Femur (tissue), 1 donor: ENCODE measurements at places on chromosomes 2 and 18.

- DNase-seq: no peak
Observed at GRCh38 chr2:113112871-113113270, 14.5 kb upstream of the IL1RN start.

- no peak for DNase-seq
Observed at GRCh38 chr2:28639836-28640235, 111.8 kb upstream of the PPP1CB start.

- peak; percentile 67 for DNase-seq
Observed at GRCh38 chr18:23134780-23135549, at the start of gene CABLES1. TSS of gene CABLES1 (plus strand) at chr18:23135485. CDS start at chr18:23135763, 278 bp downstream.

GRCh38 chr18:62200121-62200914 lies 13.3 kb downstream of the RELCH start:
- no peak for DNase-seq

DNA sequence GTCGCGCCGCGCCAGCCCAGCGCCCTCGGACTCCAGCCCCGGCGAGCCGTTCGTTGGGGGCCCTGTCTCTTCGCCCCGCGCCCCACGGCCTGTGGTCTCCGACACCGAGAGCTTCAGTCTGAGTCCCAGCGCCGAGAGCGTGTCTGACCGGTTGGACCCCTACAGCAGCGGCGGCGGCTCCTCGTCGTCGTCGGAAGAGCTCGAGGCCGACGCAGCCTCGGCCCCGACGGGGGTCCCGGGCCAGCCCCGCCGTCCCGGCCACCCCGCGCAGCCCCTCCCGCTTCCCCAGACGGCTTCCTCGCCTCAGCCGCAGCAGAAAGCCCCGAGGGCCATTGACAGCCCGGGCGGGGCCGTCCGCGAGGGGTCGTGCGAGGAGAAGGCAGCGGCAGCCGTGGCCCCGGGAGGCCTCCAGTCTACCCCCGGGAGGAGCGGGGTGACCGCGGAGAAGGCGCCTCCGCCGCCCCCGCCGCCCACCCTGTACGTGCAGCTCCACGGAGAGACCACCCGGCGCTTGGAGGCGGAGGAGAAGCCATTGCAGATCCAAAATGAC lies 1.4 kb downstream of the PHLPP1 start:
- DNase-seq: peak; percentile 66

DNA sequence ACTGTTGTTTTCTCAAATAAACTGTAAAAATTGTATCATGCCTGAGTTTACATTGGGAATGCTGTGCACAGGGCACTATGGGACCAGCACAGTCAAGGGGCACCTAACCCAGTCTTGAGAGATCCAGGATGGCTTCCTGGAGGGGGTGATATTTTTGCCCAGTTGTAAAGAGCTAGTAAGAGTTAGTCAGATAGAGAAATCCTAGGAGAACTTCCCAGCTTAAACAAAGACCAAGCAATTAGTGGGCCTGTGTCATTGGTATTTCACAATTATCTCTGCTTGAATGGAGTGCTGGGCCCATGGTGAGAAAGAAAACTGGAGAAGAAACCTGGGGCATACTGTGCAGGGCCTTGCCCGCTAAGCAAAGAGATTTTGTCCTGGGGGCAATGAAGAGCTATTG lies 12.2 kb downstream of the XDH start:
- no peak for DNase-seq

GRCh38 chr2:75243219-75243618 lies 43.9 kb upstream of the TACR1 start:
- no peak for DNase-seq

GRCh38 chr2:178285287-178285615 lies 90.9 kb downstream of the OSBPL6 start:
- DNase-seq: no peak

- DNase-seq: no peak
Observed at GRCh38 chr18:13051159-13051558, 60.0 kb downstream of the CEP192 start.

GRCh38 chr2:111117598-111118480 lies 2.9 kb upstream of the BCL2L11 start:
- DNase-seq: peak; percentile 59

DNA sequence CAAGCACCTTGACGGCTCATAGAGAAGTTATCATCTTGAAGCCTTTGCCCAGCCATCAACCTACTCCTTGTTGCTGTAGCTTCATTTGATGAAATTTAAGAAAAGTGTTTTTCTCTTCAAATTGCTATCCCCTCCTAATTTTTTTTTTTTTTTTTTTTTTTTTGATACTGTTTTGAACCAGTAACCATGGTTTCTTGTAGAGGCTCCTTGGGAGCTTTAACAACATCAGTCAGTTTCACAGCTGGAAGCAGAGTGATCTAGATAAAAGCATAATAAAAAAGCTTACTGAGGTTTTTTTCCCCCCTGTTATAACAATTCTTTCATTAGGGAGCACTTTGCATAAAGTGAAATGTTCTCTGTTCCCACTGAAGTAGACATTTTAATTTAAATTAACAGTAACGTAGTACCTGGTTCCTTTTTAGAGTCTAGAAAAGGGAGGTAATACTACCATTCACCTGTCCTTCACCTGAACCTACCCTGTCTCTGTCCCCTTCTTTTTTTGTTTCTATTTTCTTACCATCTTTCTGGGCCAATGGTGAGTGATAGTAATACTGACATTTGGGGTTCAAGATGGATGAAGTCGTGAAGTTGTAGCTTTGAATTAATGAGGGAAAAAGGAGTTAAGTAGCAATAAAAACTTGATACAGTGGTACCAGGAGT lies 101.5 kb downstream of the NCOA1 start:
- no peak for DNase-seq

- DNase-seq: no peak
Observed at GRCh38 chr2:184599872-184600222, 1.5 kb downstream of the ZNF804A start.

DNA sequence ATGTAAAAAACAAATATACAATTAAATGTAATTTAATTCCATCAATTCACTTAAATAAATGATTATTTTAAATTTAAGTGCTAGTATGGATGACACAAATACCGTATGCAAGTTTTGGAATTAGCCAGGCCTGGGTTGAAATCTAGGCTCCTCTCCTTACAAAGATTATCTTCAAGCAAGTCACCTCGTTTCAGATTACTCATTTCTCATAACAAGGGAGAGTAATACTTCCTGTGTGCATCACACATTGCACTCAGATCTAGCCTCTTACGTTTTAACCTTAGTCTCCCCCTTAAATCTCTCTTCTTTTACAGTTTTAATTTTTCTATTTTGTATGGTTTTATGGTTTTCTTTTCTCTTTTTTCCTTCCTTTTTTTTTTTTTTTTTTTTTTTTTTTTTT lies 1475.9 kb upstream of the NXPH2 start:
- DNase-seq: no peak

DNA sequence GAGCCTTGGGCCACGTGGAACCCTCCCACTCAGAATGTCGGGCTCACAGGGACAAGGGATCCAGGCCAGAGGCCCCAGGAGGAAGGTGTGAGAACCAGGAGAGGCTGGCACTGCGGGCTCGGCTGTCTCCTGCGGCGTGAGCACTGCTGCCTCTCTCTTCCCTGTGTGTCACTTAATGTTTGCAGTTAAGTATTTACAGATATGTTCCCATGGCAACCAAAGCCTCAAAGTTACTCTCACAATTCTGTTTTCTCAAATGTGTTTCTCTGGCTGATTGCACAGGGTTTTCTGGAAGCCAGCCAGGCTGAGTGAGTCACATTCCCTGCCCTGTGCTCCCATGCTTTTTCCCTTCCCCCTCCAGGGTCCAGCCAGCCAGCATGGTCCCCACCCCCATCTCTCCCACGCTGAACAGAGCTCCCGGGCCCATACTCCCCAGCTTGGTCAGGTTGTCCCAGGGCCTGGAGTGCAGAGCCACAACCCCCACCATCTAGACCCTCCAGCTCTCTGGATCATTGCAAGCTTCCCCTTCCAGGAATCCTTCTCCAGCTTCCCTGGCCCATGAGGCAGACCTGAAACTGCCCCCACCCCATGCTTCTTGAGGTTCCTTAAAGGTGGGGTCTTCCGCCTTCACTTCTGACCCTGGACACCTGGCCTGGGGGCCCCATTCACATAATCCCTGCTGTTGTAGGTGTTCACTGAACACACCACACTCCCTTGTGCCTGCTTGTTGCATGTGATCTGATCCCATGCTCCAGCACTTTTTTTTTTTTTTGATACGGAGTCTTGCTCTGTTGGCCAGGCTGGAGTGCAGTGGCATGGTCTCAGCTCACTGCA lies 265.9 kb downstream of the CELF4 start:
- peak; percentile 92 for DNase-seq

DNA sequence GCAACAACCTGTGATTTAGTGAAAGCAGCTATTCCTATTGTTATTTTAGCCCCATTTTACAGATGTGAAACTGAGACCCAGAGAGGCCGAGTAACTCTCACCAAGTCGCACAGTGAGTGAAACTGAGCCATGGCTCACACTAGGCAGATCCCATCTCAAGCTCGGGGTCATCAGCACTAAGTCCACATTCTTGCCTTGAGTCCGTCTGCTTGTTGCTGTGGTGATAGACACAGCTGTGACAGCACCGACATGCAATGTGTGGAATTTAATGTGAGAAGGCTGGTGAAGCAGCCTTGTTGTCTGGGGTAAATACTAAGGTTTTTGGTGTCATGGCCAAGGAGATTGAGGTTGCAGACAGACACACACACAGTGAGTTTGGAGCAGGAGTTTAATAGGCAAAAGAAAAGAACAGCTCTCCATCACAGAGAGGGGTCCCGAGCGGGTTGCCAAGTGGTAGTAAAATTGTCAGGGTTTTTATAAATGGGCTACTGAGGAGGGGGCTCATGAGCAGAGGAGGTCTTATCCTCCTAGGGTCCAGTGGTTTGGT lies 40.2 kb upstream of the GMCL1 start:
- DNase-seq: peak; percentile 64

- no peak for DNase-seq
Observed at GRCh38 chr18:10074110-10074509, 160.3 kb downstream of the VAPA start.

GRCh38 chr2:178333851-178334250 lies 117.1 kb downstream of the PRKRA start:
- DNase-seq: no peak

DNA sequence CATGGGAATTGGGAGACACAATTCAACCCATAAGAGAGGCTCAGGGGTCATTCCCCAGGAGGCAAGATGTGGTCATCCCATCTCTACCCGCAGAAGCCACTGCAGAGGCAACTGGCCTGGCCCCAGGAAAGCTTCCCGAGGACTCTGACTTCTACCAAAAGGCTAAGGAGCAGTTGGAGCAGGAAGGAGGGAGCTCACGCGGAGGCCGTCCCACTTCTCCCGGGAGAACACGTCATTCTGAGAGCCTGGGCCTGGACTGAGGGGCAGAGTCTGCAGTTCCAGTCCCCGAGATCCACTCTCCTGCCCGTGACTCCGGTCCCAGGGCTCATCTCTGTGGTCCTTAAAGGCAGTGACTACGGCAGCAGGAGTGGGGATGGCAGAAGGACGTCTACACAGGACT lies 69.0 kb upstream of the TAF1B start:
- no peak for DNase-seq

- no peak for DNase-seq
Observed at GRCh38 chr2:204145791-204146190, 209.2 kb downstream of the ICOS start.

GRCh38 chr2:237221443-237221842 lies 135.8 kb downstream of the COPS8 start:
- no peak for DNase-seq

GRCh38 chr2:106701203-106702022 lies 184.6 kb downstream of the ST6GAL2 start:
- no peak for DNase-seq

- DNase-seq: no peak
Observed at GRCh38 chr2:10499275-10499907, 51.3 kb upstream of the ODC1 start.

- DNase-seq: no peak
Observed at GRCh38 chr2:47060652-47061170, 94.4 kb downstream of the STPG4 start.

DNA sequence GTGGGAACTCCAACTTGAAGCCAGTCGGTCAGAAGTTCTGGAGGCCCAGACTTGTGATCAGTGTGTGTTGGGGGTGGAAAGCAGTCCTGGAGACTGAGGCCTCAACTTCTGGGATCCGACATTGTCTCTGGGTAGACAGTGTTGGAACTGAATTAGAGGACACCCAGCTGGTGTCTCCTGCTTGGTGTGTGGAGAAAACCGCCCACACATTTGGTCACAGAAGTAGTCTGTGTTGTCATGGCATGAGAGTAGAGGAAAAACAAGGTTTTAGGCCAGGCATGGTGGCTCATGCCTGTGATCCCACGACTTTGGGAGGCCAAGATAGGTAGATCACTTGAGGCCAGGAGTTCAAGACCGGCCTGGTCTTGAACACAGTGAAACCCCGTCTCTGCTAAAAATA lies 51.5 kb downstream of the PUM2 start:
- DNase-seq: no peak

DNA sequence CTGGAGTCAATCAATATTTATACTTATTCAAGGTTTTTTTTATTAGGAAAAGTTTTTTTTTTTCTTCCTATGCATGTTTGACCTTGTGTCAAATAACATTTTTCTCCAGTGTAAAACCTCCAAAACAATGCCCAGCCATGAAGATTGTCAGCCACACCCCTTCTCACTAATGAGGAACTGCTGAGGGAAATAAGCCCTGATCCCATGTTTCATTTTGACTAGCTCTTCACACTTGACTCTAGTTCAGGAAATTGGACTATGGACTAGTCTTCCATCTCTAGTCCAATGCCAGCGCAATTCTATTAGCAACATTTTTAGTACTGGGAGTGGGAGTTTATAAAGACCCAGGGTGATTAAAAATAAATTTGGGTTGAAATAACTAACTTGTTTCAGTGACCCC lies 275.6 kb upstream of the CXCR4 start:
- no peak for DNase-seq

DNA sequence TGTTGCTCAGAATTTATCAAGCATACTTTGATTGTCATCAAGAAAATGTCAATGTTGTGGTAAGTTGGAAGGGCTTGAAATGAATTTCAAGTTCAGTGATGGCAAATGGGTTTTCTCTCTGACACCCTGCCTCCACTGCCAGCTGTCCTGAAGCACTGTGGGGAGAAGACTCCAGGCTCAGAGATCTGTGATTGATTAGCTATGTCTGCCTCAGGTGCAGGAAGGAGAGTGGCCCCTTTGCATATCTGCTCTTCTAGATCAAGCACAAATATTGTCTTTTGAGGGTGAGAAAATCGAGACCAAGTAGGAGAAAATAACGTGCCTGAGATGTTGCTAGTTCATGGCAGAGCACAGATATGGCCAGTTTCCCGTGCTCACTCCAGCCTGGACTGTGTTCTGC lies 178.8 kb upstream of the GLI2 start:
- DNase-seq: no peak

DNA sequence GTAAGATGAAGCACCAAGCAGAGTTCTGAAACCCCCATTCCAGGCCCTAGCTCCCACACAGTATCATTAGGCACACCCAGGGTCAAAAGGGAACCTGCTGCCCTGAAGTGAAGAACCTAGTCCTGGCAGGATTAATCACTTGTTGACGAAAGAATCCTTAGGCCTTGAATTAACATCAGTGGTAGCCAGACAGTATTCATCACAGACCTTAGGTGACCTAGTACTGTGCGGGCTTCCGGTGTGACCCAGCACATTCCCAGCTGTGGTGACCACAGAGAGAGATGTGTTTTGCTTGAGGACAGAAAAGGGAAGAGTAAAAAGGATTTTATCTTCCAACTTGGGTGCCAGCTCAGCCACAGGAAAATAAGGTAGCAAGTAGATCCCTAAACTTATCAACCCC lies 1071.4 kb upstream of the FAM98A start:
- DNase-seq: no peak
